ENCODE measurements at places on chromosomes 16 and 17.

DNA sequence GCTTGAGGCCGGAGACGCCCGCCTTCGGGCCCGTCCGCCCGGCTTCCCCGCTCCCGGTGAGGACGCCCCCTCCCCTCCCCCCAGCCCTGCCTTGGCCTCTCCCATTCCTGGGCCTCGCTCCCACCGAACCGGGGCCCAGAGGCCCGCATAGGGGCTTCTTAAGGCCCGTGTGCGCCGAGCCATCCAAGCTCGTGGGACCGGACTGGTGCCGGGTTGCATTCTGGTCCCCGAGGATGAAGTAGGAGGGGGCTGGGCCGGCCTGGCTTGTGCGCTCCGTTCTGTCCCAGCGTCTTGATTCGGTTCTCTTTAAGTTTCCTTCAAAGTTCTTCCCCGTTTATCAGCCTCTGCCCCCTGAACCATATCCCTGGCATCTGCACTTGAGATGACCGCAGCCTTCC, 488 bp downstream of the SENP3 start:
- DNase-seq, result no peak

GRCh38 chr16:12826559-12826958, 22.9 kb upstream of the CPPED1 start:
- no peak for DNase-seq

GRCh38 chr17:77481476-77482374, 341.0 kb downstream of the SEC14L1 start:
- no peak for DNase-seq

DNA sequence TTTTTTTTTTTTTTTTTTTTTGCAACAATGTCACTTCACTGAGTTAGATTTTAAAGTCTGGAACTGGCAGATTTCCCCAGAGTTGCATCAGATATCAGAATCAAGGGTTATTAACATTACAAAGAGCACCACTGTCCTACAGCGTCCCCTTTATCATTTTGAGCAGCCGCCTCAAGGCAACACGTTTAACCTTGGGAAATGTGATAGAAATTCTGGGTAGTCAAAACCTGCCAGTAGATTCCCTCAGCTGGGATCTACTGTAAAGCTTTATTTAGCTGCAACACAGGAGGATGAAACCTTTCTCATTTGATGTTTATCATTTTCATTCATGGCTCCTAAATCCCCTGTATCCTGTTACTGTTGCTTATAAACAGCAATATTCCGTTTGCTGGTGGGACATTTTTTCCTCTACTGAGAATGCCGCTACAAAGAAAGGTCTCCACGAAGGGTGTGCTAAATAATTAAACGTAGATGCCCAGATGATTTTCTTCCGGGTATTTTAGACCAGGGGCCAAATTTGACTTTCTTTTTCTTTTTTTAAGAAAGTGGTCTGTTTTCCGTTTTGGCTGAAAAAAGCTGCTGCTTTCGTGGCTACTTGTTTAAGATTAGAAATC, 436.1 kb upstream of the GOT2 start:
- no peak for DNase-seq

DNA sequence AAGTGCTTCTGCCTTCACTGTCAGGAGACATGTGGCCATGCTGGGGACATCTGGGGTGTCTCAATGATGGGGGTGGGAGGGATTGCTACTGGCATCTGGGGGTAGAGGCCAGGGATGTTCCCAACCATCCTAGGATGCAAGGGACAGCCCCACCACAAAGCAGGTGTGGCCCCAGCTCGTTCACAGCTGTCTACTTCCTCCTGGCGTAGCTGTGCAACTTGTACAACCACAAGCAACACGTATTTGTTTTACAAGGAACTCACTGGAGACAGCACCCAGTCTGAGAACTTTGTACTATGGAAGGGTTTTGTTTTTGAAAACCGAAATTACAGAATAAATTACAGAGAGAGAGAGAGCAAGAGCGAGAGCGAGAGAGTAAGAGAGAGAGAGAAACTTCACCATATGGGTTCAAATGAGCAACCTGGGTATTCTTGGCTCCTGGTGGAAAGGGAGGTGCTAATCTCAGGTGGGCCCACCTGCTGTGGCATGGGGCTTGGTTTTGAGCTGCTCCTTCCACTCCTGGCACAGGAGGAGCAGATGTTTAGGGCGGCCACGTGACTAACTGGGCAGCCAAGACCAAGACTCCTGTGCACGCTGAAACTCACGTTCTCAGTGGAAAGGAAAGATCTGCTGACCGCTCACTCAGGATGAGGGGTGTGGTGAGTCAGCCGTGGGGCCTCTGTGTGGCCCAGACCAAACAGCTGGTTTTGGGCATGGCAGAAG, 17.5 kb upstream of the TNFRSF13B start:
- DNase-seq, result no peak

- DNase-seq, result no peak
Observed at GRCh38 chr17:14715561-14715960, 414.7 kb downstream of the HS3ST3B1 start.

DNA sequence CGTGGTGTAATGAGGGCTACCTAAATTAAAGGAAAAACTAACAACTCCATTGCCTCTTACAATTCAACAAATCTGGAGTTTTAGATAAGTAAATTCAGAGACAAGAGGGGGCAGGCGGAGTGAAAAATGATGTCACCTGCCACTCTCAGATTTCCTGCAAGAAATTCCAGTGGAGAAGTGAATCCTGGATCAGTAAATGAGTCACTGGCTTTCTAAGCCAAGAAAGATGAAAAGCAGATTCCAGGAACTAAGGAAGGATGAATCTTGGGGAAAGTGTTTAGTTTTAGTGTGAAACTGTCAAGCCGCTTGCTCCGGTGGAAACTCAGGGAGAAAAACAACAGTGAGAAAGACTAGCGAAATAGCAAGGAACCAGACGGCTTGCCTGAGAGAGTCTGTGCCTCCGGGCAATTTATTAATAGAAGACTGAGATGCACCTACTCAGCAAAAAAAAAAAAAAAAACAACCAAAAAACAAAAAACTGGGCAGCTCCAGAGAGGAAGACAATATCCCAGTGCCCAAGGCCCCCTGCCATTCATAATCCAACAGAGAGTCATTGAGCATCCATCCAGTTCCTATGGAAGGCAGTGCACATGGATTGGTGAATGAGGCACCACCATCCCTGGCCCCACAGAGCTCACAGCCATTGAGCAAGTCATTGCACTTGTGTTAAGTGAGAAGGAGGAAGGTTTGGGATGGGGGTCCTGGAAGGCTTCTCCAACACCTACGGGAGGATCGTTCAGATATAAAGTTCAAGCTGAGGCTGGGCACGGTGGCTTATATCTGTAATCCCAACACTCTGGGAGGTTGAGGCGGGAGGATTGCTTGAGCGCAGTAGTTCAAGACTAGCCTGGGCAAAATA, 12.1 kb upstream of the RIPOR1 start:
- DNase-seq, result no peak

DNA sequence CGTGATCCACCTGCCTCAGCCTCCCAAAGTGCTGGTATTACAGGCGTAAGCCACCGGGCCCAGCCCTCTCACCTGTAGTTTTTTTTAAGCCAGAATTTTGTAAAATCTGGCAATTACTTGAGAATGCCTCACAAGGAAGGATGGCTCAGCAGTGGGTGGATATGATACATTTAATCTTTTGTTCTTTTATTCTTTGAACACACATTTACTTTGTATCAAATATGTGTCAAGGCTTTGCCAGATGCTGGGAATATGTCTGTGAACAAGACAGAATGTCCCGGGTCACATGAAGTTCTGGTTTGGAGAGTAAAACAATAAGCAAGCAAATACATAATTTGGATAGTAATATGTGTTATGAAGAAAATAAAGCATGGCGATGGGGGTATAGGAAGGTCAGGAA, 4.9 kb upstream of the COPS3 start:
- DNase-seq, result no peak

- no peak for DNase-seq
Observed at GRCh38 chr17:43366891-43367736, 31.7 kb upstream of the ARL4D start.

Measured in stimulated activated naive CD8-positive, alpha-beta T cell treated with anti-CD3 and anti-CD28 coated beads, Interleukin-15, Interleukin-2, amounts not matched to agents 100 U/mL and 50 U/mL, for 24 hours (primary cell).